Putamen (tissue), 1 donor: ENCODE measurements at places on chromosomes 7 and 10.
A peak's percentile ranks its signal among the peaks of the same experiment; 100 is the strongest.

GRCh38 chr7:1620835-1621234, 49.2 kb upstream of the ELFN1 start:
- DNase-seq = no peak

DNA sequence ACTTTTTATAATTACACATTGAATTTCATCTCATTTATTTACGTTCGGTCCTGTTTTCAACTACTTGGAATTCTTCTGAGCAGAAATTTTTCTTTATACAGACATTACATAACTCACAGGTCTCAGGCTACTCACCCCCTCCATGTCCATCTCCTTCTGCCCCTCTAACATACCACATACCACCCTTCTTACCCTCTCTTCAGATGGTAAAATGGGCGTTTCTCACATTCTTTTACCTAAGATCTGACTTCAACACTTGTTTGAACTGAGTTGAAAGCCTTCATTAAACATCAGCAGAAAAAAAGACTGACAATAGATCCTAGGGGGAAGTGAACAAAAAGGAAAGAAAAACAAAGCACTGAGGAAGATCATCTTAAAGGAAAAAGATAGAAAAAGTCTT, 309.7 kb downstream of the CTNNA3 start:
- no peak for DNase-seq

DNA sequence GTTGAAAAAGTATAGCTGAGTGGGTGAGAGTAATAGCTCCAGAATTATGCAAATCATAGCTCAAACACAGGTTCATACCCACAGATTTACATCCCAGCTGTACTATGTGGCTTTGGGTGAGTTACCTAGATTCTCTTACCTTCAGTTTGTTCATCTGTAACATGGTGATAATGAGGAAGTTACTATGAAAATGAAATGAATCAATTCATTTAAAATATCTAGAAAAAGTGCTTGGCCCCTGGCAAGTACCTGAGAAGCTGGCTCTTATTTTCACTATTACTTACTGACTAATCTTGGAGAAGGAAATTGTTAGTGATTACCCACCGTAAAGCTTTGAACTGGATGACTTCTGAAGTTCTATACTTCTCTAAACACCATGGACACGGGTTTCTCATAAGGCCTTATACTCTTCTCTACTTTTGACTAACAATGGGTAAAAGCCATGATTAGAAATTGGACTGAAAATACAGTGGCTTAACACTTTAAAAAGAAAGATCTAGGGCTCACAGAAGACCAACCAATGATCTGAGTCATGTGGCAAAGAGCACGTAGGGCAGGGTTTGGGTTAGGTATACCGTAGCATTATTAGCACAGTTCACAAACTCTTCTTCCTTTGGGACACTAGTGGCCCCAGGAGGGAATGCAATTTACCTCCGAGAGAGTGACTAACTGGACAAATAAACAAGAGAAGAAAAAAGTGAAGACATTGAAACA, 149.2 kb downstream of the PLPP4 start:
- no peak for DNase-seq

- DNase-seq = peak; percentile 12
These were observed 33.0 kb upstream of the CHST15 start for GRCh38 chr10:124126145-124126982.

DNA sequence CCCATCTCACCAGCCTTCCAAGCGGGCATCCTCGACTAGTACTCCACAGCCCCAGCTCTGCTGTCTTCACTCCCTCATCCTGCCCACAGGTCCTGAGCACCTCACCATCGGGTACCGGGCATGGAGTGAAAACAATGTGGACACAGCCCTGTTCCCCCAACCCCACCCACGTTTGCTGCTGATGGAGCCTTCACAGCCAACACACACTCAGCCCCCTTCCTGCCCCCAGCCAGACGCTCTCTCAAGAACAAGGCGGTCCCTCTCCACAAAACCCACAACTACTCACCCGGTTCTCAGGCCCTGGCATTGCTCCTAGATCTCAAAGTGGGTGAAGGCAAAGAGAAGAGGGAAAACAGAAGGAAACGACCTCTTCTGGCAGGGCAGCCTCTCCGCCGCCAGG, 56.1 kb downstream of the SLIT1 start:
- DNase-seq = peak; percentile 23

DNA sequence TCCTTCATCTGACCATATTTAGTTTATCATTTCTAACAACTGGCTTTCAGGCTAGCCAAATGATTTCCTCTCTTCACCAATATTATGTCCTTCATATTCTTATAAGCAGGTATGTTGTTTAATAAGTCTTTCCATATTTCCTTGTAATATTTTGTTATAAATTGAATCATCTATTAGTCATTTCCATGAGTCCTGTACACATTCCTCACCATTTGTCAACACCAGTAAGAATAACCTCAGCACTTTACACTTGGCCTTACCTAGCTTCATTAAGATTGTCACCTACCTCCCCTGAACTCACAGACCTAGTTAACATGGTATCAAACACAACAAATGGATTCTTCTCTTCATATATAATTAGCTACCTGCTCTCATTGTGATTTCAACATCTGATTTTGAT, 282.3 kb downstream of the SEMA3D start:
- no peak for DNase-seq

DNA sequence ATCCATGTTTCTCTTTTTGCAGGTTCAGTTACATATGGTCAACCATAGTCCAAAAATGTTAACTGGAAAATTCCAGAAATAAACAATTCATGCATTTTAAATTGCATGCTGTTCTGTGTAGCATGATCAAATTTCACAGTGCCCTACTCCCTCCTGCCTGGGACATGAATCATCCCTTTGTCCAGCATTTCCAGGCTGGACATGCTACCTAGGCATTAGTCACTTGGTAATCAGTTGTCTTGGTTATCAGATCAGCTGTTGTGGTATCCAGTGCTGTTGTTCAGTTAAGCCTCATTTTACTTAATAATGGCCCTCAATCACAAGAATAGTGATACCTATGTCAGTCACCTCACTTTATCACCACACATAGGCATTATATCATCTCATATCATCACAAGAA, 7.3 kb upstream of the PNLIP start:
- no peak for DNase-seq

GRCh38 chr7:31100445-31100844, 48.3 kb downstream of the ADCYAP1R1 start:
- DNase-seq = no peak

GRCh38 chr7:147062897-147063296, 946.3 kb downstream of the CNTNAP2 start:
- no peak for DNase-seq

DNA sequence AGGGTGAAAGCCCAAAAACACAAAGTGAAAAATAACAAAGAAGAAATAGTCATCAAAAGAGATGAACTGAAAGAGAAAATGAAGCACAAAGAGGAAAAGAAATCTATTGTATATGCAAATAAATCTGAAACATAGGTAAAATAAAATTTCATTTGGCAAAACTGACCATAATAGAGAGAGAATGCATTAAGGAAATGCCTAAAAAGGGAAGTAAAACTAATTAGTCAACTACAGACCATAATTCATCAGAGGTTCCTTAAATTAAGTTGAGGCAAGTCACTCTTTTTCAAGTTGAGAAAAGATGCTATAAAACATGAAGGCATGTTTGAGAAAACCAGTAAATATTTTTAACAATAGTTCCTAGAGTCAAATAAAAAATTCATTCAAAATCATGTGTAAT, 233.3 kb downstream of the LRRN3 start:
- DNase-seq = no peak

DNA sequence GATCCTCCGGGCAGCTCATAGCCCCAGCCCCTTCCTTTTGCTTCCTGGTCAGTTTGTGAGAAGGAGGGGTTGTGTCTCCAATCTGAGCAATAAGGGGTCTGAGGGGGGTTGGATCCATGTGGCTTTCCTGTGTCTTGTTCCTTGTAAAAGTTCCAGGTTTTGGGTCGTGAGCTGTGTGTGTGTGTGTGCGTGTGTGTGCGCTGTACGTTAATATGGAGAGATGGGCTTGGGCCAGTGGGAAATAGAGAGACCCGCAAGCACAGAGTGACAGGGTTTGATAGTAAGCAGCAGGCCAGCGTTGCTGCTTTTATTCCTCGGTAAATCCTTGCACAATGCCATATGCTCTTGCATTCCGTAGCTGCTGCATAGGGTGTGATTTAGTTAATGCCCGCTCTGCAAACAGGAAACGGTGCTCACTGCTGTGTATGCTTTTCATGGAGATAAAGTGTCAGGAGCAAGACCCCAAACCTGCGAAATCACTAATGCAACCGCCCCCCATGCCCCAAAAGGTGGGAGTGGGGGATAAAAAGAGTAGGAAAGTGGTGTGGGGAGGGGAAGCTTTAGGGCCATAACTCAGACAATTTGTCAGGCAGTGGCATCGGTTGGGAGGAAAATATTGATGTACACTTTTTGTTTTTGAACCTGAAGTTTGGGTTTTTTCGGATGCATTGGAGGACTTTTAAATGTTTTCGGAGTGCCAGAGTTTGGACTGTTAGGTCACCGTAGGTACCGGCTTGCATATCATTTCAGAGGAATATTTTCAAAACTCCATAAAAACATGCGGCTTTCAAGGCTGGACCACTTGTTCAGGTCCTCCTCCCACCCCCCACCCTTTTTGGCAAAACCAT, 108.7 kb downstream of the TCF7L2 start:
- DNase-seq = peak; percentile 22

GRCh38 chr7:126394406-126394805, 858.3 kb downstream of the GRM8 start:
- no peak for DNase-seq

DNA sequence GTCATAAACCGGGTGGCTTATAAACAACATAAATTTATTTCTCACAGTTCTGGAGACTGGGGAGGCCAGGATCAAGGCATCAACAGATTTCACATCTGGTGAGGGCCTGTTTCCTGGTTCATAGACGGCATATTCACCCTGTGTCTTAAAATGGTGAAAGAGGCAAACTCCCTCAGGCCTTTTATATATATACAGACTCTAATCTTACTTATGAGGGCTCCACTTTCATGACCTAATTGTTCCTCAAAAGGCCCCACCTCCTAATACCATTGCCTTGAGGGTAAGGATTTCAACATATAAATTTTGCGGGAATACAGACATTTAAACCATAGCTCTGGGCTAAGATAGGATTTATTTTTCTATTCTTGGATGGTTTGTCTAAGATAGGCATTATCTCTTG, 187.2 kb downstream of the PPP1R3A start:
- no peak for DNase-seq

- no peak for DNase-seq
These were observed 71.1 kb downstream of the STK17A start for GRCh38 chr7:43653891-43654504.

DNA sequence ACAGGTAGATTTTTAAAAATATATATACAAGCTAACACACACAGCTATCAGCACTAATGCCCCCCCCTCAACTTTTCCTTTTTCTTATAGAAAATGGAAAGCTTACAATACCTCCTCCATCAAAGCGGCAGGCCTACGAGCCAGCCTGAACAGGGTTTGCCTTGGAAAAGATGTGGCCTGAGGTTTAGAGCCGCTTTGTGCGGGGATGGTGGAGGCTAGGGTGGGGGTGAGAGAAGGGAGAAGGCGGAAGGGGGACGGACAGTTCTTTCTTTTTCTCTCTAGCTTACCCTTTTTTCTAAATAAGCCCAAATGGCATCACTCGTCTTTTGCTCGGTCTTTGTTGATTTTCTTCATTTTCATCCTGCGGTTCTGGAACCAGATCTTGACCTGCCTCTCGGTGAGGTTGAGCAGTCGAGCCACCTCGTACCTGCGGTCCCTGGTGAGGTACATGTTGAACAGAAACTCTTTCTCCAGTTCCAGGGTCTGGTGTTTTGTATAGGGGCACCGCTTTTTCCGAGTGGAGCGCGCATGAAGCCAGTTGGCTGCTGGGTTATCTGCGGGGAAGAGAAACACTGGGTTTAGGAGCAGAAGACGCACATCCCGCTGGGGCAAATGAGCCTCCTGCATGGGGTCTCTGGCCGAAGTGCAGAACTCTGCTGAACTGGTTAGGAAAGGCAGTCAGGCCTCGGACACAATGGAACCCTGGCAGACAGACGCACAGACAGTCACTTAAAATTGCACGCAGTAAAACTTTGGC, 1.9 kb downstream of the HOXA9 start:
- no peak for DNase-seq

DNA sequence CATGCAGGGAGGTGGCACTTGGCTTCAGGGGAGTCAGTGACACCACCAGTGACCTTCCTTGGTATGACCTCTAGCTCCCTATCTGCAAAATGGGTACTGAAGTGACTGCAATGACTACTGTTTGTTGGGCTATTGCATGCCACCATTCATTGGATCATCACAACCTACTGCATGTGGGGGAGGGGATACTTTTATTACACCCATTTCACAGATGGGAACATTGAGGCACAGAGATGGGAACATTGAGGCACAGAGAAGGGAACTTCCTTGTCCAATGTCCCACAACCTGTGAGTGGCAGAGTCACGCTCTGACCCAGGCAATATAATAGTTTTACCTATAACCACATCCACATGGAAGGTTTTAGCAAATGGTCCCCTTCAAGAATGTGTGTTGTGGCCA, 12.2 kb upstream of the MYH16 start:
- DNase-seq = no peak

GRCh38 chr10:62861507-62861906, 45.3 kb upstream of the EGR2 start:
- DNase-seq = no peak

- no peak for DNase-seq
These were observed 33.5 kb upstream of the UMAD1 start for GRCh38 chr7:7607010-7607409.

DNA sequence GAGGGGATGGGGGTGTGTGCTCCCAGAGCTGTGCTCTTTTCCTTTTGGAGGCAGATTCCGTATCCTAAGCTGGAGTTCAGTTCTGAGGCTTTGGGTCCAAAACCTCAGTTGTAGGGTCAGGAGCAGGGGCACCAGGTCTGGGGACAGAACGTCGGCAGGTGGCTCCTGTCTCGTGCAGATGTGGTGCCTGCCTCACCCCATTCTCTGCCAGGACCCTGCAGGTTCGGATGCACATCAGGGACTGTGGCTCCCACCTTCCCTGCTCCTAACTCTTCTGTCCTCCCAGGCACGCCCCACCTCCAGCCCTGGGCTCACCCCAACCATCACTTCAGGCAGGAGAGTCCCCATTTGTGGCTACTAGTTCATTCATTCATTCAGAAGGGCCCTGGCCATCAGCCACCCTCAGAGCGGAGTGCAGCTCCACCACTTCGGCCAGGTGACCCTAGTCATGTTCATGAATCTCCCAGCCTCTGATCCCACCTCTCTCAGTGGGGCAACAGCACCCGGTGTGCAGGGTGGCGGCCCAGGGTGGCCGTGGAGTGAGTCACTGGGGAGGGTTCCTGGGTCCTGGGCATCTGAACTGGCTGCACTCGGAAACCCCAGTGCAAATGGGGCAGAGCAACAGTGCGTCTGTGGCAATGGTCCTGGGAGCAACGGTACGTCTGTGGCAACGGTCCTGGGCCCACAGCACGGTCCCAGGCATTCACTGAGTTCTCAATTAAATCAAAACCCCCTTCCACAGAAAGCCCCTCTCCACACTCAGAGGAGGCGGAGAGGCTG, 100.8 kb upstream of the FAM20C start:
- no peak for DNase-seq

DNA sequence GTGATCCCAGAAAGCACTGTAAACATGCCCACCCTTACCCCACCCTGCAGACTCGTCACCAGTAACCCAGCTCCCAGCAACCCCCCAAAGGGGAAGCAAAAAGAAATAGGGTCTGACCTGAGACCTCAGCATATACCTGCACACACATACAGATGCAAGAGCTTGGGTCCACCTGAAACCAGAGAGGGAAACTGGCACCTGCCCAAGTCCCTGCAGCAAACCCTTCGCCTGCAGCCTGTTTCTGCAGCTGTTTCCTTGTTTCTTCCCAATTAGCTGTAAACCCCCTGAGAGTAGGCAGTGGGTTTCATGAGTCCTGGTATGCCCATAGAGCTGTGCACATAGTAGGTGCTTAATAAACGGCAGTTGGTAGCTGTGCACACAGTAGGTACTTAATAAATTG, 140.5 kb downstream of the FGFR2 start:
- no peak for DNase-seq

GRCh38 chr10:60611291-60611747, 167.0 kb upstream of the CDK1 start:
- peak; percentile 60 for DNase-seq
